Pons (tissue), 1 donor: ENCODE measurements at places on chromosomes 6 and 20.

- DNase-seq = no peak
Observed at GRCh38 chr6:161607696-161608297, 333.9 kb upstream of the AGPAT4 start.

DNA sequence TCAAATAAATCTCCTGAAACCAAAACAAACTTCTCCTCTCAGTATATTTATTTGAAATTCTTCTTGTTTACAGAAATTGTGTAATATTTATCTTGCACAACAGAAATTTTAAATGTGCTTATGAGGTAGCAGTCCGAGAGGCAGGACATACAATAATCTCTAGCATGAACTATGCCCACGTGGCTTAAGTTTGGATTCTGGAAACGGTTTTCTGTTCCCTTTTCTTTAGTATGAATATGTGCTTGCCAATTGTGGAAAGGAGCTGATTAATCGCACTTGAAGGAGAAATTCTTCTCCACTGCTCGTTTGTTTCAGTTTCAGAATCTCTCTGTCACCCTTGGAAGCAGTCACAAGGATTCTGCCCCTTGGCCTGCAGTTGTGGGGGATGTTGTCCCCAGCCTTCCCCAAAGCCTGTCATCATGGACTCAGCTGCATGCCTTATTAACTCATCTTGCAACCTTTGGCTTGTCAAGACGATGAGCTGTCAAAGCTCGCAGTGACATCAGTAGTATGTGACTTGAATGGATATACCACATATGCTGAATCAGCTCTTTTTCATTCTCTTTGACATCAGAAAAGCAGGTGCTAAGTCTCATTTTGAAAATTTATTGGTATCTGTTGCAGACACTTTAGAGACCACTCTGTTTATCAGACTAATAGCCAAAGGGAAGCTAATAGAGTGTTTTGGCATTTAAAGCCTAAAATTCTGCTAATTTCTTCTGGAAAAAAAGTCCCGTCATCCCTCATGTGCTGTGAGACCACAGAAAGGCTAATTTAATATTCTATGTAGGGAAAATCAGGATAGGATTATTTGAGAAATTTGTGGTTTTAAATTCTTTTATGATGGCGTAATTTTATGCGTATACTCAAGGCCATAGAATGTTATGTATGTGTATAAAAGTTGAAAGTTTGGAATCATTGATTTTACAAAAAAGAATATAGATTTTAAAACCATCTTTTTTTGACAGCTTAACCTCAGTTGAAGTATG lies 186.8 kb downstream of the ARID1B start:
- DNase-seq = peak; percentile 76

GRCh38 chr6:162372106-162372505 lies 355.5 kb downstream of the PRKN start:
- DNase-seq = peak; percentile 11

- no peak for DNase-seq
Observed at GRCh38 chr6:105974986-105975385, 111.2 kb upstream of the PRDM1 start.

DNA sequence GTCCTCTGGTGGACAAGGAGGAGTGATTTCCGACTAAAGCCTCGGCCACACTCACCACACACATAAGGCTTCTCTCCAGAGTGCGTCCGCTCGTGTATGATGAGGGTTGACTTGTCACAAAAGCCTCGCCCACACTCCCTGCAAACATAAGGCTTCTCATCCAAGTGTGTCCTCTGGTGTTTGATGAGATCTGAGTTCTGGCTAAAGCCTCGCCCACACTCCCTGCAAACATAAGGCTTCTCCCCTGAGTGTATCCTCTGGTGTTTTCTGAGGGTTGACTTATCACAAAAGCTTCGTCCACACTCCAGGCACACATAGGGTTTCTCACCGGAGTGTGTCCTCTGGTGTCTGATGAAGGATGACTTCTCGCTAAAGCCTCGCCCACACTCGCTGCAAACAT lies 12.9 kb upstream of the SNRPB start:
- no peak for DNase-seq

DNA sequence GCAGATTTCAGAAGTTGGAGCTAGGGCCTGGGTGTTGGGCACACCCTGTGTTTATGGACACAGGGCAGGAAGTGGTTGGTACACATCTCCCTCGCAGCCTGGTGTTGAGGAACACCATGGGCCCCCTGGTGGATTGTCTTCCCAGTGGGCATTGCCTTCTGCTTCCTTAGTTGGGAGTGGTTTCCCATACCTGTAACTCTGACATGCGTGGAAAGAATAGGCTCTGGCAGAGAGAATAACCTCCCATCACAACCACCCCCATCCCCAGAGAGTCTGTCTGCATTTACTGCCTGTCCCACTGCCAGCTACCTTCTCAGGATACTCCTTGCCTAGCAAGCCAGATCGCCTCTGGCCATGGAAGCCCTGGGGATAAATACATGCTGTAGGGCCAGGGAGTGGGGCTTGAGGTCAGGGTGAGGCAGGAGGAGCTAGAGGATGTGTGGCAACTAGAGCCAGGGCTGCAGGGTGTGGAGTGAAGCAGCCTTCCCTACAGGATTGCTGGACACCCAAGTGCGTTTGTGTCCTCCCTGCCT lies 14.7 kb downstream of the LRRC73 start:
- DNase-seq = no peak

- peak; percentile 6 for DNase-seq
Observed at GRCh38 chr20:42063141-42063540, 445.0 kb upstream of the CHD6 start.

- DNase-seq = no peak
Observed at GRCh38 chr6:75397656-75398465, 95.7 kb downstream of the FILIP1 start.

- DNase-seq = no peak
Observed at GRCh38 chr6:3571250-3571681, 114.4 kb upstream of the SLC22A23 start.

DNA sequence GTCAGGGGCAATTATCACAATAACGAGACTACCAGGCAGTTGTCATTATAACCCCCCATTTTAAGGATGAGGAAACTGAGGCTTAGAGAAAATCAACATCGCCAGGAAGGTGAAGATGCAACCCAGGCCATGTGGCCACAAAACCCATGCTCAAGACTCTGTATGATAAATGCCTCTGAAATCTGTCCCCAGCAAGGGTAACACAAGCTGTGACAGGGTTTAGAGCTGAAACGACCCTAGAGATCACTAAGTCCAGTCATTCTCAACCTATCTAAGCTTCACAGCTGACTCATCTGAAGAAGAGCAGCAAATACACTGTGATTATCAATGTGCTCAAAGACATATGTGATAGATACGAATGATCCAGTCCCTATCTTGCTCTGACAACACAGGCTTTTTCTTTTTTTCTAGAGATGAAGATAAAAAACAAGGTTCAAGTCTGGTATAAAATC lies 47.0 kb downstream of the ARHGAP18 start:
- no peak for DNase-seq

- no peak for DNase-seq
Observed at GRCh38 chr20:24786111-24786495, 163.0 kb upstream of the CST7 start.
